ENCODE measurements at places on chromosomes 6 and 20. TPM values are rescaled to one million over a fixed set of nuclear protein-coding genes. Genes with fewer than 3 reads are reported as not detected.

The UBE2C gene
- 1.3 TPM for total RNA-seq

The GABRR1 gene
- not detected for total RNA-seq

The ULBP1 gene
- total RNA-seq, result 1.5 TPM

The EHMT2 gene
- total RNA-seq, result 28.4 TPM

The TMEM151B gene
- not detected for total RNA-seq

The TRIM31 gene
- not detected for total RNA-seq
